ENCODE measurements at places on chromosomes 2 and 18. TPM values are rescaled to one million over a fixed set of nuclear protein-coding genes. Genes with fewer than 3 reads are reported as not detected.
A peak's percentile ranks its signal among the peaks of the same experiment; 100 is the strongest.

GRCh38 chr2:230985519-230986231 is 10.2 kb upstream of the SPATA3 start:
- no peak for DNase-seq

DNA sequence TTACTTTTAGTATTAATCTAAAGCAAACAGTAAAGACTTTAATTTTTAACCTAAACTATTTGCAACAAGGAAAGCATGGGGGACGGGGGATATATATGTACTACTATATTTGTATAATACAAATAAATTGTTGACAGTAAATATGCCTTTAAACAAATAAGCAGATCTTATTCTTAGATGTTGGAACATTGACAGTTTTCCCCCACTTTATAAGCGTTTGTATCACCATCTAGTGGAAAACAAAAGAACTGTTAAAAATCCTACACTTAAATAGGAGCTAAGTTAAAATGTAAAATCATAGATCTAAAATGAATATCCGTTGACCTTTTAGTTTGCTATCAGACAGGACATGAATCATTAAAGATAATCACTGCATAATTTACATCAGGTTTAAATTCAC is 50.0 kb downstream of the RBBP8 start:
- no peak for DNase-seq

DLGAP1 gene
- 3.7 TPM for total RNA-seq

- DNase-seq, result no peak
Measured at GRCh38 chr2:77519164-77519887, 2.9 kb downstream of the LRRTM4 start.

- DNase-seq, result no peak
Measured at GRCh38 chr2:145919477-145919876, 1399.6 kb upstream of the ZEB2 start.

- peak; percentile 20 for DNase-seq
Measured at GRCh38 chr2:163681745-163682144, 54.1 kb downstream of the FIGN start.

- no peak for DNase-seq
Measured at GRCh38 chr2:24409171-24409570, 48.8 kb upstream of the ITSN2 start.

DNA sequence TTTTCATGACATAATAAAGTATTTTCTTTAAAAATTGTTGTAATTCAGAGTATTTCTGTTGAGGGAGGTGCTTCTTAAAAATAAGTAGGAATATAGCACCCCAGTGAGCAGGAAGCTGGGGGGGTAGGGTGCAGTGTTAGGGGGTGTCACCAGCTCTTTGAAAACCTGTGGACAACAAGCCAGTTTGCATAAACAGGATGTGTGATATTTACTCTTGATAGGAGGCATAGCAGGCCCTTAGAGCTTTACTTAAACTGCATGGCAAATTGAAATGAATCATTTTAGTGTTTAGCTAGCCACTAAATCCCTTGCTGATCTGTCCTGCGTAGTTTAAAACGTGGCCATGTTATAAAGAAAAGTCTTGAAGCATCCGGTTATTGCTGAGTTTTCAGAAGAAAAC is 8.4 kb downstream of the TGIF1 start:
- no peak for DNase-seq

GRCh38 chr2:85566265-85566664 is 5.0 kb upstream of the GGCX start:
- DNase-seq, result no peak

GRCh38 chr2:99476629-99477028 is 13.2 kb downstream of the REV1 start:
- DNase-seq, result no peak

DNA sequence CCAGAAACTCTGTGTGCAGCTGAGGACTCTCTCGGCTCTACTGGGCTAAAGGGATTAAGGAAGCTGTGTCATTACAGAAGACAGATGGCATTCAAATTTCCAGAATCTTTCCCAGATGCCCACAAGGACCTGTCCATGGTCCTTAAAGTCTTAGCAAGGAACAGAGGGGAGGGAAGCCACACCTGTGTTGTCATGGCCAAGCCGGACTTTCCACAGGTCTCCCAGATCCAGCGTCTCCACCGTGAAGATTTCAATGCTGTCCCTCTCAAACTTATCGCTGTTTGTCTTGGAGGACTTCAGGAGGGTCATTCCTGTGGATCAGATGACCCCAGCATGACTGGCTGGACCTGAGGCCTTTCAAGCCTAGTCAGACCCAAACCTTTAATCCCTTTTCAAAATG is 114.5 kb downstream of the LOXHD1 start:
- no peak for DNase-seq

DNA sequence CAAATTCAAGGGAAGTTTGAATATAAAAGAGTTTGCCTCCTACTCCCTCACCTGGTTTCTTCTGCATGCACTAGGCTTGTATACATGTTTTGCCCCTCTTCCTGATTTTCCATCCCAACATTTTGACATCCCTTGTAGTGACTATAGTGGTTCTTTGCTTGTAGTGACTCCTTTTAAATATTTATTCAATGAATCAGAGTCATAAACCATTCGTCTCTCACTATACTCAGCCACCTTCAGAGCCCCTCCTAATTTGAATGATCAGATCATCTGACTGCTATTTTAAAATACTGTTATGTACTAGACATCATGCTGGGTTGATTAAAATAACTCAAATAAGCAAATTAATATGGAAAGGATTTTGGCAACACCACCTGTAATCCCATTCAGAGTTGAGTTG is 492.1 kb upstream of the PIK3C3 start:
- DNase-seq, result no peak

DNA sequence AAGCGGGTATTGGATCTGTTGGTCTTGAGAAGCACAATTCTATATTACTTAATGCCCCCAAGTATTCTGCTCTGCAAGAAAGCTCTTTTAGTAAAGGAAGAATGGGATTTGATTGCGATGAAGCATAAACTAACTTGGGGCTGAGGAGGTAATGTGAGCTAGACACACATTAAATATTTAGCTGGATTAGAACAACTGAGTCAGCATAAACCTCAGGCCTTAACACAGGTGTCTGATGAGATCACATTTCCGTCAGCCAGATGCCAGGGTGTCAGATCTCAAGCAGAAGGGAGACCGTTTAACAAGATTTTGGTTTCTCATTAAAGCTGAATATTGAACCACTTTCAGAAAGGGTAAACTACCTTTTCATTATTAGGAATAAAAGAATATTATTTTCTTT is 94.5 kb downstream of the GYPC start:
- no peak for DNase-seq

UBE2F gene
- 121 TPM for total RNA-seq

GRCh38 chr2:122639711-122640110 is 884.3 kb downstream of the TSN start:
- DNase-seq, result no peak

DNA sequence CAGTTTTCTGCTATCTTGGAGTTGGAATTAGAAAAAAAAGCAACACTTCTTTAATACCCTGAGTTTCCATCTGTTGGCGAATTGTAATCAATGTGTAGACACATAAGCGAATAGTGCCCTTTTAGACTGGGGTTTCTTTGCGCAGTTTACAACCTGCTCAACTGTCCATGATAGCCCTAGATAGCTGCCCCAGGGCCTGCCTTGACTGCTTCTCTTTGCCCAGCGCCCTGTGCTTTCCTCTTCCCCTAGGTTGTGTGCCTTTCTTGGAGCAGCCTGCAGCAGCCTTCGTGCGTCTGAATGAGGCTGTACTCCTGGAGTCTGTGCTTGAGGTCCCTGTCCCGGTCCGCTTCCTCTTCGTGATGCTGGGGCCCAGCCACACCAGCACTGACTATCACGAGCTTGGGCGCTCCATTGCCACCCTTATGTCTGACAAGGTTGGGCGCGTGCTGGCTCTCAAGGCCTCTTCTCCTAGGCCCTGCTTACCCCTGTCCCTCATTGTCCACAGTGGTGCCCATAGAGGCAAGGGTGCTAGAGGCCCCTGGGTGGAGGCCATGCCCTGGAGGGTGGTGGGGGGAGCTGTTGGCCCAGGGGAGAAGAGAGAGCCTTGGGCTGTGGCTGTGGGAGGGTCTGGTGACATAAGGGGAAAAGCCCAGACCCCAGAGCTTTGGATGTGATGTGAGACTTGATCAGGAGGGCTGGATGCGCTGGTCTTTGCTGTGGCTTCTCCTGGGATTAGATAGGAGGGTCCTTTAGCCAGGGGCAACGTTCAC is 6.9 kb downstream of the SLC4A3 start:
- no peak for DNase-seq

GRCh38 chr2:88191722-88192042 is 21.5 kb downstream of the THNSL2 start:
- no peak for DNase-seq

SRD5A2 gene
- total RNA-seq, result not detected

- DNase-seq, result no peak
Measured at GRCh38 chr18:35019933-35020332, 21.3 kb upstream of the MAPRE2 start.
